Neural crest cell (in vitro differentiated cells): ENCODE measurements at places on chromosomes 7 and 10.

GRCh38 chr10:51156926-51157325, 82.6 kb downstream of the PRKG1 start:
- H3K27ac ChIP-seq, result no peak overlapping the region
- no peak for DNase-seq
- peaks cover 2% of the 10 kb centered on the region for H3K4me1 ChIP-seq
- H3K4me3 ChIP-seq, result no peak overlapping the region
- no peaks in the 10 kb centered on the region for H3K27me3 ChIP-seq

GRCh38 chr10:45278860-45279498, 36.4 kb downstream of the OR13A1 start:
- peak overlapping the region; percentile 4 for H3K27ac ChIP-seq
- H3K4me3 ChIP-seq, result no peak overlapping the region
- H3K36me3 ChIP-seq, result no peaks in the 10 kb centered on the region
- no peak for DNase-seq

DNA sequence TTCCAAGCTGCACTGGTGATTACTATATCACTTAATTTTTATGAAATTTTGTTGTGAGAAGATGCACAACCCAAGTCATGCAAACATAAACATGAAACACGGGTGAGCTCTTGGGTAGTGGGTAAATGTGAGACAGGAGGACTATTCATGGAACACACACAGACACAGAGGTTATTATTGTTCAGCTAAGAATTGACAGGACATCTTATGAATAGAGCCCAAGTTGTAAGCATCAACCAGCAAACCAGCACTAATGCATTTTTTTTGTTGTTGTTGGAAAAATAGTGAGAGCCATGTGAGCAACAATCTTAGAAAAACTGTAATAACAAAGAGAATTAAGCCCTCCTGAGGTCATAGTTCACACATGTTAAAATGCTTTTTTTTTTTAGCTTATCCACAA, 1179.7 kb downstream of the GATA3 start:
- H3K27me3 ChIP-seq, result no peaks in the 10 kb centered on the region
- H3K36me3 ChIP-seq, result no peaks in the 10 kb centered on the region
- no peak for DNase-seq
- H3K4me1 ChIP-seq, result peaks cover 6% of the 10 kb centered on the region

DNA sequence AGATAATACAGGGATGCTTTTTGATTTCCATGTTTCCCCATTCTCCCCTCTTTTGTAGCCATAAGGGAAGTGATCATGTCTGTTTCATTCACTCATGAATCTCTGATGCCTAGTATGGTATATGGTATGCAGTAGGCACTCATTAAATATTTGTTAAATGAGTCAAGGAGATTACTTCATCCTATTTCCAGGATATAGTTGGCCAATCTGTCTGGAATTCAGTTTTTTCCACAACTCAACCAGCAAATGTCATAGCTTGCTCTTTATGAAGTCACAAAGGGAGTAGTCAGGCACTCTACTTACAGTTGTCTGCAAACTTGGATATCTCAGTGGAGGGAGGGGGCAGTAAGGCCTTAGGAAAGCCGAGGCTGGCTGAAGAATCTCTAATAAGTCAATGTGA, 853.6 kb downstream of the LRMDA start:
- H3K36me3 ChIP-seq, result peaks cover 5% of the 10 kb centered on the region
- no peak overlapping the region for H3K27ac ChIP-seq
- H3K4me3 ChIP-seq, result no peak overlapping the region
- H3K4me1 ChIP-seq, result peaks cover 28% of the 10 kb centered on the region

GRCh38 chr7:91201442-91202113, 62.7 kb upstream of the FZD1 start:
- no peaks in the 10 kb centered on the region for H3K27me3 ChIP-seq
- no peak overlapping the region for H3K4me3 ChIP-seq
- H3K4me1 ChIP-seq, result peaks cover 5% of the 10 kb centered on the region
- H3K36me3 ChIP-seq, result peaks cover 9% of the 10 kb centered on the region
- no peak for DNase-seq
- no peak overlapping the region for H3K27ac ChIP-seq

- no peaks in the 10 kb centered on the region for H3K36me3 ChIP-seq
- no peak for DNase-seq
- peaks cover 9% of the 10 kb centered on the region for H3K4me1 ChIP-seq
- H3K27ac ChIP-seq, result no peak overlapping the region
Measured at GRCh38 chr7:50803359-50804337, 21.0 kb upstream of the GRB10 start.

GRCh38 chr10:88565072-88565471, 18.0 kb downstream of the RNLS start:
- peaks cover 6% of the 10 kb centered on the region for H3K27me3 ChIP-seq
- no peak overlapping the region for H3K4me3 ChIP-seq

DNA sequence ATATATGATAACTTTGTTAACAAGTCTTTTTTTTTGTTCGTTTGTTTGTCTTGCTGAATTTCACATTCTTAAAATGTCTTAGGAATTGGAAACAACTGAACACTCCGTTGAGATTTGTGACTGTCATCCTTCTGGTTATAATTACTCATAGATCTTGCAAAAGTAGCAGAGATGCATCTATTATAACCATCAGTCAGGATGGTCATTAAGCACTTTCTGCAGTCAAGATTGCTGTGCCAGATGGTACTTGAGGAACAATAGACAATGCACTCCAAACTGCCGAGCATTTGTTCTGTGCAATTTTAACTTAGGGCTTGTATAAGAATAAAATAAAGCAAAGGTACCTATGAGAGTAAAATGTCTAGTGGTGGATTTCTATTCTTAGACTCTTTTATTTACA, 710.1 kb upstream of the KCND2 start:
- DNase-seq, result no peak
- no peaks in the 10 kb centered on the region for H3K36me3 ChIP-seq
- H3K27ac ChIP-seq, result no peak overlapping the region
- H3K4me1 ChIP-seq, result no peaks in the 10 kb centered on the region
- H3K4me3 ChIP-seq, result no peak overlapping the region

DNA sequence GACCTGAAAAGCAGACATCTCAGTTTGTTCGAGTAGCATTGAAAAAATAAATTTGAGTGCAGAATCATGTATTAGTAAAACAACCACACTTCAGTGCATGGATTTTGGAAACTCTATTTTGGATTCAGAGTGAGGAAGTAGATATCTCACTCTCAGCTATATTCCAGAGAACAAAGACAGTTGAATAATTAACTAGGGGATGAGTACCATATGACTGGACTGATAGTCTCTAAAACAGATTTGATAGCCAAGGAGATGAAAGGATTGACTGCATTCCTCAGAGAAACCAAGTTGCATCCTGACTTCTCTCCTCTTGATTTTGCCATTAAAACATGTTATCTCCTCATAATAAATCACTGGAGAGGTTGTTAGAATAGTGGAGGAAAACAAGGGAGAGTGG, 268.4 kb upstream of the SP4 start:
- no peak for DNase-seq
- H3K27ac ChIP-seq, result no peak overlapping the region
- no peak overlapping the region for H3K4me3 ChIP-seq
- H3K4me1 ChIP-seq, result peaks cover 9% of the 10 kb centered on the region

DNA sequence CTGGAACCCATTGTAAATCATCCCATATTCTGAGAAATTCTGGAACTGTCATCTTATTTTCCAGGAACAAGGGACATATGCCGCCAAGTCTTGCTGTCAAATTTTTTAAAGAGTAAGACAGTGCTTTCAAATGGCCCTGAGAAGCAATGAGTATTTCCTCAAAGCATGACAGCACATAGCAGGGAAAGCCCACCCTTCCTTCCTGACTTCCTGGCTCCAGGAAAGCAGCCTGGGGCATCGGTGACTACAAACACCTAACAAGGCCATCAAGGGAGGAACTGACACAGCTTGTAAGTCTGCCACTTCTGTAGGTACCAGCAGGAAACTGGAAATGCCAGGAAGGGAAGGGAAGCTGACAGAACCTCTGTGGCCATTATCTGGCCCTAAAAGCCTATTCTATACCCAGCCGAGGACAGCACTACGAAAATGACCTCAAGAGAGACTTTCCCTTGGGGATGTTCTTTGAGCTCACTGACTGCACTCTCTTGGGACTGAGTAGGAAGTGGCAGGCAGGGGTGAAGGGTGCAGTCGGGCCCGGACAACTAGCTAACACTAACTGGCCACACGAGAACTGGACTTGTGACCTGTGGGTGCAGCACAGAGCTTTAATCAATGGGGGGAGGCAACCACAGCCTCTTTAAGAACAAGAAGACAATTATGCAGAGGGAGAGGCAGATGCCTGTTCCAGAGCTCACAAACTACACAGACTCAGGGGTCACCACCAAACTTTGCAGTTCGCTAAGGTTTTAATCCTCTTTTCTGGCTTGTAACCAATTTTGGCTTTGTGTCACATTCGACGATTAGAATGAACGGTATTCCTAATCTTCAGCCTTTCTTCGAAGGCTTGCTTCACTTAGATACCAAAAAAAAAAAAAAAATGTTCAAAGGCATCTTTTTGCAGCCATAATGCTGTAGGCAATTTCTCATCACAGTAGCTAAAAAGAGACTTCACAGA, 52.0 kb downstream of the GRB10 start:
- peaks cover 15% of the 10 kb centered on the region for H3K36me3 ChIP-seq
- H3K4me3 ChIP-seq, result peak overlapping the region; percentile 28
- peak overlapping the region; percentile 88 for H3K27ac ChIP-seq
- H3K27me3 ChIP-seq, result no peaks in the 10 kb centered on the region

- H3K27me3 ChIP-seq, result no peaks in the 10 kb centered on the region
- no peak overlapping the region for H3K27ac ChIP-seq
- H3K4me1 ChIP-seq, result no peaks in the 10 kb centered on the region
- DNase-seq, result no peak
- no peak overlapping the region for H3K4me3 ChIP-seq
Measured at GRCh38 chr10:97466755-97467154, 20.8 kb downstream of the ZDHHC16 start.

DNA sequence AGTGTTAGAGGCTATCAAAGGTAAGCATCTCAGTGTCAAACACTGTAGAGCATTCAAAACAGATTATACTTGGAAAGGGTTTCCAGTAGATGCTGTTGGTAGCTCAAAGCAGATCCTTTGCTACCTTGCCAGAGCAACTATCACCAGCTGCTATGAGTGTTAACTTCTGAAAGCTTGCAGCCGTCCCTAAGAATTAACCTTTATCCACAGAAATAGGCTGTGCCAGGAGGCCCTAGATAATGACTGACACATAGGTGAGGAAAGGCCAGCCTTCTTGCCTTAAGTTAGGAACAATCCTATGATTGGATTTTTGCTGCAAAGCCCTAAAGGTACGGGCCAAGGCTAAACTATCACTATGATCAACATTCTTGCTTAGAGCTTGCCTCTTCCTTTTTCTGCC, 263.2 kb downstream of the DGKB start:
- H3K27ac ChIP-seq, result no peak overlapping the region
- H3K27me3 ChIP-seq, result no peaks in the 10 kb centered on the region
- no peak overlapping the region for H3K4me3 ChIP-seq
- H3K4me1 ChIP-seq, result no peaks in the 10 kb centered on the region
- DNase-seq, result no peak
